ENCODE measurements at places on chromosomes 2 and 18.

DNA sequence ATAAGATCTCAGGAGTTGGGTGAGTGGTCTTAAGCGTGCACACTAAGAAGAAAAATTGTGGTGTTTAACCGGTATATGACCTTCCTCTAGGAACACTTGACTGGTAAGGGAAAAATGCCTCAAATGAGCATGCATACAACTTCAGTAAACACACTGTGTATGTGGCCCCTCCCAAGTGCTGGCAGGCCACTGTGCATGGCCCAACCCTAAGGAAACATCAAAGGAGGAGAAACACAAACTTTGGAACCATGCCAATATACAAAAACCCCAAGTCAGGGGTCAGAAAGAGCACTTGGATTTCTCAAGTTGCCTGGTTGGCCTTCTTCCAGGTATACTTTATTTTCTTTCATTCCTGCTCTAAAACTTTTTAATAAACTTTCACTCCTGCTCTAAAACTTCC, 308.9 kb upstream of the LRRTM4 start:
- DNase-seq = no peak

- DNase-seq = no peak
Measured at GRCh38 chr2:3292416-3292815, 85.2 kb downstream of the EIPR1 start.

GRCh38 chr2:15582710-15583357, 8.8 kb upstream of the DDX1 start:
- DNase-seq = no peak

DNA sequence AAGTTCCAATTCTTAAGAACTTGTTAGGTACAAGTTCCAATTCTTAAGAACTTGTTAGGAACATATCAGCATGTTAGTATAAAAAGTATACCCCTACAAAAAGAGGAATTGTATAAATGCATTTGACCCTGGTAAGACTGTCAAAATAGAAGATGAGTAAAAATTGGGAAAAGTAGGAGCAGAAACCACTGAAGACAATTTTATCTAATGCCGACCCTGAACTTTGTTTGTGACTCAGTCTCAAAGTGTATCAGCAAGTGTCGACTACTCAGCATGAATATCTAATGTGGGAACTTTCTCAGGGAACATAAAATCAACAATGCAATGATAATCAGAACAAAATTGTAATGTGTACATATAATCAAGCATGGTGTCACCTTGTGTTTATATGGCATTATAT, 583 bp upstream of the CD226 start:
- DNase-seq = no peak

DNA sequence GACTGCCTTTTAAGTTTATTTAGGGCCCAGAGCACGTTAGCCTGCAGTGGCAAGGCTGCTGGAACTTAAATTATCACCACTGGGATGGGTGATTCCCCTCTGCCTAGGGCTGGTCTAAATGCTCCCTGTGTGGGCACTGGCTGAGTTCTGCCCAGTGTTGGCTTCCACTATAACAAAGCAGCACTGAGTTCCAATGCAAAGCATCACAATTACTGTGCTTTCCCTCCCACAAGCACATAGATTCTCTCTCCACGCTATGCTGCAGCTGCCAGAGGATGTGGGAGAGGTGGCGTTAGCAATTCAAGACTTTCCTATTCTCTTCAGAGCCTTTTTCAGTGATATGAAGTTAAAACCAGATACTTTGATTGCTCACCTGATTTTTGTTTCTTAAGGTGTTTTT, 328.9 kb upstream of the DDX18 start:
- no peak for DNase-seq

- no peak for DNase-seq
Measured at GRCh38 chr2:47195148-47195547, 40.0 kb upstream of the STPG4 start.

DNA sequence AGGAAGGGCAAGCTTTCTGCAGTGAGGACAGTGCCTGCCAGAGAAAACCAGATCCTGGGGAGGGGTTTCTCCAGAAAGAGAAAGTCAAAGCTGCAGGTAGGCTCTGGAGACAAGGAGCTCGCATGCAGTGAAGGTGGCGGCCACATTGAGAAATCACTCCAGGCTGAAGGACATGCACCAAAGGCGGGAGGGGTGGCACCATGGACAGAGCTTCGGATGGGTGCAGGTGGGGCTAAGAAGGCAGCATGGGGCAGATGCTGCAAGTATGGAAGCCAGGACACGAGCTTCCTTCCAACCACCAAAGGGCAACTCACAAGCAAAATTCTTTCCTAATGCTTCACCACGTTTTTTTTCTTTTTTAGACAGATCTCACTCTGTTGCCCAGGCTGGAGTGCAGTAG, 104.4 kb upstream of the SLC35G4 start:
- no peak for DNase-seq

- no peak for DNase-seq
Measured at GRCh38 chr2:9538000-9538507, 17.6 kb downstream of the ADAM17 start.

DNA sequence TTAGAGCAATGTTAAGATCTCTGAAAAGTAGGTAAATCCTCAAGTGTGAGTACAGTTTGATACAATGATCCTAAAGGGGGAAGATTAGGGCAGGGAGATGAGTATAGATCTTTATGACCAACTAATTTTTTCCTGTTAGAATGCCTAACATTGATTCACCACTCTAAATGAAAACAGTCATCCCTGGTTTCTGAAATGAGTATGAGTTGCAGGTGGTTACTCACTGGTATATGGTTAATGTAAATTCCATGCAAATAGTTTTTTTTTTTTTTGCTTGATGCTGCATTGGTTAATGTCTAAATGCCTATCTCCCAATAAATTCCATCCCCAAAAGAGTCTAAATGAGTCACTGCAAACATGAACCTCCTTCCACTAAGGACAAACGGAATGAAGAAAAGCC, 55.0 kb upstream of the SERPINB2 start:
- DNase-seq = no peak

GRCh38 chr2:220162320-220162719, 534.9 kb downstream of the SLC4A3 start:
- DNase-seq = no peak

DNA sequence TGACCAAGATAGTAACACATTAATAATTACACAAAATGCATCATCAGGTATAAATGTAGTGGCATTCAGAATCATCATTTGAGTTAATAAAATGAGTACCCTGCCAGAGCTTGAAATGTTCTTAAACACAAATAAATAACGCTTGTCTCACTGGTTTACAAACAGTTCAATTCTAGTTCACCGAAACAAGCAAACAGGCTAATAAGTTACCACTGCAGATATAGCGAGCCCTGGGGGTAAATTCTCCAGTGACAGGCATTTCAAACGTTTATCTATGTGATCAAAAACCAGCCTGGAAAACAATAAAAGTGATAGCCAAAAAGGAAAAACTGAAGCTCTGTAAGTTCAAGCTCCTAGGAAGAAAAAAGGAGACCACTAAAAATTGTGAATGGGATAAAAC, 152.6 kb downstream of the THADA start:
- no peak for DNase-seq

GRCh38 chr18:36786686-36787085, 42.1 kb downstream of the TPGS2 start:
- no peak for DNase-seq

- no peak for DNase-seq
Measured at GRCh38 chr18:3775996-3776395, 326.0 kb downstream of the TGIF1 start.

DNA sequence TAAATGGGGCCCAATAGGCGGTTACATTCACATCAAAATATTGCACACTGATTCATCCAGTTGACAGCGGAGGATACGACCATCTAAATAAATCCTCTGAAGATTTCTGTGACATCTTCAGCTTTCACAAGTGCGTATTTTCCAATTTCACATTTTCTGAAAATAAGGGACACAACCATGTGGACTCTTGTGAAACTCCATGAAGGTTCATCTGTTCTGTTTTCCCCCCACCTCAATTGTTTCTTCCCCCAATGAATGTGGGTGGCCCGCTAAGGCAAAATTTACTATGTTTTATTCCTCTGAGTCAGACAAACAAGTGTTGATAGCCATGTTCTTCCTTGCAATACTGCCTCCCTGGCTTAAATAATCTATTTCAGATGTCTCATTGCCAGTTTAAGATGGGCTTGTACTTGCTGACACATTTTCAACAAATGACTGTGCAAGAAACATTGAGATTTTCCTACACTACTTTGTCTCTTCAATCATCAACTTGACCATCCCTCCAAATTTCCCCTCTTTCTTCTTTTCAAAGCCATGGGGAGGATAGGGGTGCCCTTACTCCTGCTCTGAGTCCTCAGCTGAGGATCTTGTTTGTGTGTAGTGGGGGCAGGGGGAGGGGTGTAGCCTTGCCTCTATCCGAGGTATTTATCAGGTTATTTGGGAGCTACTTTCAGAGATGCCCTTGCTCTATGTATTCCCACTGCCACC, 78.2 kb downstream of the BCL11A start:
- no peak for DNase-seq

- no peak for DNase-seq
Measured at GRCh38 chr2:77487074-77487803, 34.9 kb downstream of the LRRTM4 start.

GRCh38 chr2:225100856-225101294, 58.6 kb upstream of the DOCK10 start:
- DNase-seq = no peak

DNA sequence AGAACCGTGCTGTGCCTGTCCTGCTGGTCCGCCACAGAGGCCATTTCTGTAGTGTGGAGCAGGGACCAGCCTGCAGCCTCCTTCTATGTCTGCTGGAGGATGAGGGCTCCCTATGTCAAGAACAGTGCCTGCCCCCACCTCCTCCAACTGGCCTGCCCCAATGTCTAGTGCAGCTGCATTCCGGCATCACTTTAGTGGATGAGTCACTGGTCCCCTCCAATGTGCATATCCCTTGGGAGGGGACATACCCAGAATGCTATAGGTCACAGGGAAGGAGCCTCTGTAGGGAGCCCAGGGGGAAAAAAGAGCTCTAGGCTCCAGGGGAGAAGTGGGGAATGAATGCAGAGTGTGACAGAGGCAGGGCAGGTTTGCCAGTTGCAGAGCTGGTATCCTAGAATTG, 219.6 kb downstream of the CELF4 start:
- DNase-seq = no peak

DNA sequence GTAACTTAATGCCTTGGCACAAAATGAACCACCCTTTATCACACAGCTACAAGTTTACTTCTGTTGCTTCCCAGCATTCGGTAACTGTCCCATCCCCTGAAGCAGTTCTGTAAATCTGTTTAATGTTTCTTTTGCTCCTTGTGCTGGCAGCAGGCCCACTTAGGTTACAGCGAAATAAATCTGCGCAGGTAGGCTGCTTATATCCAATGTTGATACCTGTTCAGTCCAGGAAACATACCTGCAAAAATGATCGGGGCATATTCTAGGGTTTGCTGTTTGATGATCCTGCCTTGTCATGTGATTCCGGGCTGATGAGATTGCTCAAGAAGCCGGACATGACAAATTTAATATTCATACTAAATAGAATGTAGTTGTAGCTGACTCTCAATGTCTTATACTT, 23.3 kb downstream of the PELI1 start:
- DNase-seq = no peak

DNA sequence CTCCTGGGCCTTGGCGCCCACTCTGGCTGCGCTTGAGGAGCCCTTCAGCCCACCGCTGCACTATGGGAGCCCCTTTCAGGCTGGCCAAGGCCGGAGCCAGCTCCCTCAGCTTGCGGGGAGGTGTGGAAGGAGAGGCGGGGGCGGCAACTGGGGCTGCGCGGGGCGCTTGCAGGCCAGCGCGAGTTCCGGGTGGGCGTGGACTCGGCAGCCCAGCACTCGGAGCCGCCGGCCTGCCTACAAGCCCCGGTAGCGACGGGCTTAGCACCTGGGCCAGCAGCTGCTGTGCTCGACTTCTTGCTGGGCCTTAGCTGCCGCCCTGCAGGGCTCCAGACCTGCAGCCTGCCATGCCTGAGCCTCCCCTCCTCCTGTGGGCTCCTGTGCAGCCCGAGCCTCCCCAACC, 141.5 kb upstream of the SLC39A10 start:
- DNase-seq = no peak

GRCh38 chr2:177073611-177074010, 139.0 kb upstream of the HNRNPA3 start:
- no peak for DNase-seq

All from stimulated activated CD4-positive, alpha-beta T cell treated with anti-CD3 and anti-CD28 coated beads, Interleukin-4, amount 100 ng/mL, for 4 hours (primary cell).